ENCODE measurements at places on chromosomes 6 and 20. TPM values are rescaled to one million over a fixed set of nuclear protein-coding genes. Genes with fewer than 3 reads are reported as not detected.
A peak's percentile ranks its signal among the peaks of the same experiment; 100 is the strongest.

DNA sequence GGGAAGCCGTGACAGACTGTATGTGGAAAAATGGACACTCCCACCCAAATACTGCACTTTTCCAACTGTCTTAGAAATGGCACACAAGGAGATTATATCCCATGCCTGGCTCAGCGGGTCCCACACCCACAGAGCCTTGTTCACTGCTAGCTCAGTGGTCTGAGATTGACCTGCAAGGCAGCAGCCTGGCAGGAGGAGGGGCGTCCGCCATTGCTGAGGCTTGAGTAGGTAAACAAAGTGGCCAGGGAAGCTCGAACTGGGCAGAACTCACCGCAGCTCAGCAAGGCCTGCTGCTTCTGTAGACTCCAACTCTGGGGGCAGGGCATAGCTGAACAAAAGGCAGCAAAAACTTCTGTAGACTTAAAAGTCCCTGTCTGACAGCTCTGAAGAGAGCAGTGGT, 11.4 kb upstream of the RNF146 start:
- no peaks in the 10 kb centered on the region for H3K4me1 ChIP-seq
- H3K36me3 ChIP-seq, result no peaks in the 10 kb centered on the region
- H3K4me3 ChIP-seq, result no peak overlapping the region
- H3K27ac ChIP-seq, result no peak overlapping the region
- no peak for DNase-seq

GRCh38 chr20:56840716-56841261, 211.7 kb downstream of the TFAP2C start:
- no peaks in the 10 kb centered on the region for H3K4me1 ChIP-seq
- no peak overlapping the region for H3K27ac ChIP-seq
- no peak for DNase-seq
- no peaks in the 10 kb centered on the region for H3K36me3 ChIP-seq
- no peaks in the 10 kb centered on the region for H3K27me3 ChIP-seq

- no peak for DNase-seq
- no peak overlapping the region for H3K4me3 ChIP-seq
- no peaks in the 10 kb centered on the region for H3K27me3 ChIP-seq
- H3K36me3 ChIP-seq, result no peaks in the 10 kb centered on the region
- no peak overlapping the region for H3K27ac ChIP-seq
These were observed 118.6 kb downstream of the PLCB1 start for GRCh38 chr20:8250539-8251200.

DNA sequence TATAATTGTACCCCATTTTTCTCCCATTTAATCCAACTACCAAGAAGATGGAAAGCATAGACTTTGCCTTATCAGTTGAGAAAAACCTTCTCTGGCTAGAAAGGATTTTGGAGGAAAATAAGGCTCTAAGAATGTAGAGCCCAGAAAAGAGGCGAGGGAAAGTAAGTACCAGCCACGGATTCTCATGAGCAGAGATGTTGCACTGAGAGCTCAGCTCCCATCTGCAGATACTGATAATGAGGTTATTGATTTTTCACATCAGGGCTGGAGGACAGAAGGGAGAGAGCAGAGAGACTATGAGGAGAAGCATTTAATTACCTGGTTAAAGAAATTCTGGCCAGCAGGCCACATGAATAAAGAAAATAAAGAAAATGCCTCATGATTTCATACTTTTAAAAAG, 104.4 kb upstream of the FAM184A start:
- H3K4me3 ChIP-seq, result no peak overlapping the region
- no peak for DNase-seq
- H3K27me3 ChIP-seq, result no peaks in the 10 kb centered on the region
- no peak overlapping the region for H3K27ac ChIP-seq
- H3K4me1 ChIP-seq, result no peaks in the 10 kb centered on the region

DNA sequence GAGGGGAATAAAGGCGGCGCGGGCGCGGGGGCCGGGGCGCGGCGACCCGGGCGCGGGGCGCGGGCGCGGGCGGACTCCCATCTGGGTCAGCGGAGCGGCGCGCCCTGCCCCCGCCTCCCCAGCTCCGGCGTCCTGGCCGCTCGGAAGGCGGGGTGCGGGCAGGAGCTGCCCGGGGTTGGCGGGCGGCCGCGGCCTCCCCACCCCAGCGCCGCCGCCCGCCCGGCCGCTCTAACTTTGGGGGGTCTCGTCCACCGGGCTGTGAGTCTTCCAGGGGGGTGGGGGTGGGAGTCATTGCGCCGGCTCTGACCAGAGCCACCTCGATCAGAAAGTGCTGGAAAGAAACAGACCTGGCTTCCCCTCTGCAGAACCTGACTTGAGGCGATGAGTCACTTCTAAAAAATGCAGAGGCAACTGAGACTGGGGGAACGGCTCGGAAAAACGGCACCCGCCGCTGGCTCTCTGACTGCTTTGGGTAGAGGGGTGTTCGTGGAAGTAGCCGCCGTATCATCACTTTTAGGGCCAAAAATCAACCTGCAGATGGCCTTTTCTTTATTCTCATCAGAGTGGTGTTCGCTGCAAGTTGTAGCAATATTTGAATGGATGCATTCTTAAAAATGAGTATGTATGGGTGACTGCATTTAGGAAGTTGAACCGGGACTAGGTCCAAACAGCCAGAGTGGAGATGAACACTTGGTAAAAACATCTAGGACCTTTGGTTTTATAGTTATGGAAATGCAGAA, 667 bp downstream of the CAP2 start:
- H3K4me1 ChIP-seq, result peaks cover 34% of the 10 kb centered on the region
- H3K36me3 ChIP-seq, result no peaks in the 10 kb centered on the region
- no peak for DNase-seq
- peak overlapping the region; percentile 91 for H3K4me3 ChIP-seq
- no peaks in the 10 kb centered on the region for H3K27me3 ChIP-seq

DNA sequence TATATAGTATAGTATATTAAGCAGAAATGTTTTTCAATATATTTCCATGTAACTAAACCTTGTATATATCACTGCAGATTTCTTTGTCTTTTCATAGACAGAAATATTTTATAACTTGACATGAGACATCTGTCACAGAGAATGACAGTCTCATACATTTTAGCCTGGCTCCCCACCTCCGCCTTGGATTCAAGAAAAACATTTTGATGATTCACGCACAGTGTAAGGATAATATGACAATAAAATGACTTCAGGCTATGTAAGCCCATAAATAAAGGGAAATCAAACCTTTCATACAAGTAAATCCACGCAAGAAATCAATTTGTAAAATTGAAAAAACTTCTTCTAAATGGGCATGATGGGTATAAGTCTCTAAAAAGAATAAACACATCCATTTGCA, 36.4 kb downstream of the FBXO5 start:
- no peak overlapping the region for H3K4me3 ChIP-seq
- H3K4me1 ChIP-seq, result peaks cover 5% of the 10 kb centered on the region
- H3K36me3 ChIP-seq, result no peaks in the 10 kb centered on the region
- no peak overlapping the region for H3K27ac ChIP-seq

GRCh38 chr6:121579478-121579877, 144.0 kb downstream of the GJA1 start:
- H3K36me3 ChIP-seq, result no peaks in the 10 kb centered on the region
- no peak overlapping the region for H3K27ac ChIP-seq
- H3K4me3 ChIP-seq, result no peak overlapping the region
- DNase-seq, result no peak

- H3K36me3 ChIP-seq, result no peaks in the 10 kb centered on the region
- no peaks in the 10 kb centered on the region for H3K4me1 ChIP-seq
- H3K4me3 ChIP-seq, result no peak overlapping the region
- no peaks in the 10 kb centered on the region for H3K27me3 ChIP-seq
- no peak for DNase-seq
- H3K27ac ChIP-seq, result no peak overlapping the region
These were observed 148.2 kb upstream of the KCNG1 start for GRCh38 chr20:51171141-51171540.

DNA sequence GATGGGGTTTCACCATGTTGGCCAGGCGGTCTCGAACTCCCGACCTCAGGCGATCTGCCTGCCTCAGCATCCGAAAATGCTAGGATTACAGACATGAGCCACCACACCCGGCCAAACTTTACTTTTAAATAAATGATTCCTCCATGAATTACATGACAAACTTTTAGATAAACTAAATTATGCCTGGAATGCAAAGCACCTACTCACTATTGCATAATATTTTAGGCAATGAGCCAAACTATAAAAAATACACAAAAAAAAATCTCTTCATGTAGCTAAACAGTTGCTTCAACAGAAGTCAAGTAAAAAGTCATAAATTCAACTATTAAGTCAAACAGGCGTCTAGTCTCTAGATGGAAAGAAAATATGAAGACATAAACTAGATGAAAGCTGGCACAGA, 56.5 kb downstream of the PTPRK start:
- H3K27ac ChIP-seq, result no peak overlapping the region
- H3K36me3 ChIP-seq, result no peaks in the 10 kb centered on the region
- no peak overlapping the region for H3K4me3 ChIP-seq
- DNase-seq, result no peak

- H3K4me3 ChIP-seq, result no peak overlapping the region
- no peaks in the 10 kb centered on the region for H3K36me3 ChIP-seq
- H3K27me3 ChIP-seq, result no peaks in the 10 kb centered on the region
- no peaks in the 10 kb centered on the region for H3K4me1 ChIP-seq
- DNase-seq, result no peak
These were observed 136.4 kb downstream of the FUT9 start for GRCh38 chr6:96152114-96152708.

GRCh38 chr6:169019727-169020491, 233.7 kb downstream of the THBS2 start:
- H3K36me3 ChIP-seq, result no peaks in the 10 kb centered on the region
- no peak overlapping the region for H3K27ac ChIP-seq
- peaks cover 10% of the 10 kb centered on the region for H3K4me1 ChIP-seq

- no peaks in the 10 kb centered on the region for H3K27me3 ChIP-seq
- no peaks in the 10 kb centered on the region for H3K36me3 ChIP-seq
- no peak overlapping the region for H3K27ac ChIP-seq
- no peaks in the 10 kb centered on the region for H3K4me1 ChIP-seq
- no peak overlapping the region for H3K4me3 ChIP-seq
These were observed 41.2 kb downstream of the SLC35D3 start for GRCh38 chr6:136963259-136963658.

- no peaks in the 10 kb centered on the region for H3K36me3 ChIP-seq
- peaks cover 20% of the 10 kb centered on the region for H3K4me1 ChIP-seq
- peaks cover 4% of the 10 kb centered on the region for H3K27me3 ChIP-seq
- DNase-seq, result no peak
- peak overlapping the region; percentile 53 for H3K4me3 ChIP-seq
- no peak overlapping the region for H3K27ac ChIP-seq
These were observed 3.3 kb downstream of the KCNK5 start for GRCh38 chr6:39225946-39226437.

- H3K27me3 ChIP-seq, result no peaks in the 10 kb centered on the region
- no peak for DNase-seq
- H3K36me3 ChIP-seq, result no peaks in the 10 kb centered on the region
- no peak overlapping the region for H3K27ac ChIP-seq
- no peaks in the 10 kb centered on the region for H3K4me1 ChIP-seq
- no peak overlapping the region for H3K4me3 ChIP-seq
These were observed 30.6 kb upstream of the MYLK2 start for GRCh38 chr20:31788578-31788977.

- H3K27ac ChIP-seq, result no peak overlapping the region
- no peak overlapping the region for H3K4me3 ChIP-seq
- DNase-seq, result no peak
- no peaks in the 10 kb centered on the region for H3K27me3 ChIP-seq
- no peaks in the 10 kb centered on the region for H3K36me3 ChIP-seq
- no peaks in the 10 kb centered on the region for H3K4me1 ChIP-seq
These were observed 278.1 kb upstream of the SASH1 start for GRCh38 chr6:148064406-148065134.

GRCh38 chr6:29764422-29765196, 41.4 kb downstream of the HLA-F start:
- H3K4me1 ChIP-seq, result no peaks in the 10 kb centered on the region
- no peak overlapping the region for H3K27ac ChIP-seq
- DNase-seq, result no peak
- no peak overlapping the region for H3K4me3 ChIP-seq

- H3K27ac ChIP-seq, result no peak overlapping the region
- H3K4me3 ChIP-seq, result no peak overlapping the region
- H3K36me3 ChIP-seq, result no peaks in the 10 kb centered on the region
These were observed 62.2 kb upstream of the KLHL31 start for GRCh38 chr6:53727748-53728147.

DNA sequence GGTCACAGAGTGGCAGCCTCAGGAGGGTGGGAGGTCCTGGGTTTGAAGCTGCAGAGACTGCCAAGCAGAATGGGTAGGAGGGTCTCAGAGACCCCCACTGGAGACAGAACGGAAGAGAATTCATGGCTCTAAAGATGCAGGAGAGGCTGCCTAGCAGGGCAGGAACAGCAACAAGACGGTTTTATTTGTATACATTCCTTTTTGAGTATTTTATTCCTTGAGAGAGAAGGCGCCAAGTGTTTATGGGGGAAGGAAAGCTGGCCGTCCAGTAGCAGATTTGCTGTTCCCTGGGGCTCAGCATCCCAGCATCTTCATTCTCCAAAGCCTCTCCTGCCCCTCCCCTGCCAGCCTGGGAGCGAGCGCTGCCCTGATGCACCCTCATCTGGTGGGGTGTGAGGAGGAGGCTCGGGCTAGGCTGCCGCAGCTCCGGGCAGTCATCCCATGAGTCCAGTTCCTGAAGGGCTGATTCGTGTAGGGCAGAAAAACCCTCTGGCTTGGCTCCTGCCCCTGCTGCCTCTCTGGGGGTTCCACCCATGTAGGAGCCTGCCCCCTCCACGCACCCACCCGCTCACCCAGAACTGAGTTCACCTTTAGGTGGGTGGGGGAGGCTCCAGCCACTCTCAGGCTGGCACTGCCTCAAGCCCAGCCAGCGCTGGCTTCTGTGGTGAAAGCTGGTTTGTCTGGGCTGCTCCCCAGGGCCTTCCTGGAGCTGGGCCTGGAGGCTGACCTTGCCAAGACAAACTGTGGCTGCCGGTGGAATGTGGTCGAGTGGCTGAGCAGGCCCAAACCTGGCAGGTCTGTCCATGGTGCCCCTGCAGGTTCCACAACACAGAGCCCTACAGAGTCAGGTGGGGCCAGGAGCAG, 32.4 kb downstream of the CPXM1 start:
- no peak for DNase-seq
- H3K36me3 ChIP-seq, result no peaks in the 10 kb centered on the region
- H3K27ac ChIP-seq, result no peak overlapping the region
- H3K4me3 ChIP-seq, result no peak overlapping the region
- peaks cover 78% of the 10 kb centered on the region for H3K27me3 ChIP-seq

Gene GRIK2
- total RNA-seq, result 1.7 TPM

Gene PBOV1
- not detected for total RNA-seq

Gene OXT
- not detected for total RNA-seq

Gene REPS1
- total RNA-seq, result 34.1 TPM

Gene C20orf96
- total RNA-seq, result 2.5 TPM

Gene RPS21
- 2,787 TPM for total RNA-seq

Gene EFCAB8
- 0.92 TPM for total RNA-seq

Gene RIPOR2
- total RNA-seq, result 14.4 TPM

Gene CYP39A1
- total RNA-seq, result 8.6 TPM

Gene DPPA5
- total RNA-seq, result not detected

Gene AIF1
- 41.9 TPM for total RNA-seq

Gene TNNC2
- total RNA-seq, result 1.5 TPM

Gene UBE2C
- total RNA-seq, result 0.83 TPM

Gene PAX1
- total RNA-seq, result not detected

Gene GPX5
- total RNA-seq, result not detected

Gene TENT5A
- total RNA-seq, result 8.5 TPM

Gene RSPH4A
- total RNA-seq, result 0.50 TPM

Gene C6orf118
- 0.42 TPM for total RNA-seq

Gene IYD
- not detected for total RNA-seq

Gene RHAG
- 1.4 TPM for total RNA-seq

Gene C6orf132
- total RNA-seq, result 0.83 TPM
